ENCODE measurements at places on chromosomes 12 and 14. TPM values are rescaled to one million over a fixed set of nuclear protein-coding genes. Genes with fewer than 3 reads are reported as not detected.
A peak's percentile ranks its signal among the peaks of the same experiment; 100 is the strongest.

GRCh38 chr14:96235426-96235825, 20.6 kb upstream of the BDKRB1 start:
- DNase-seq = no peak
- H3K27me3 ChIP-seq = peaks cover 6% of the 10 kb centered on the region
- H3K27ac ChIP-seq = no peak overlapping the region
- H3K4me1 ChIP-seq = no peaks in the 10 kb centered on the region

DNA sequence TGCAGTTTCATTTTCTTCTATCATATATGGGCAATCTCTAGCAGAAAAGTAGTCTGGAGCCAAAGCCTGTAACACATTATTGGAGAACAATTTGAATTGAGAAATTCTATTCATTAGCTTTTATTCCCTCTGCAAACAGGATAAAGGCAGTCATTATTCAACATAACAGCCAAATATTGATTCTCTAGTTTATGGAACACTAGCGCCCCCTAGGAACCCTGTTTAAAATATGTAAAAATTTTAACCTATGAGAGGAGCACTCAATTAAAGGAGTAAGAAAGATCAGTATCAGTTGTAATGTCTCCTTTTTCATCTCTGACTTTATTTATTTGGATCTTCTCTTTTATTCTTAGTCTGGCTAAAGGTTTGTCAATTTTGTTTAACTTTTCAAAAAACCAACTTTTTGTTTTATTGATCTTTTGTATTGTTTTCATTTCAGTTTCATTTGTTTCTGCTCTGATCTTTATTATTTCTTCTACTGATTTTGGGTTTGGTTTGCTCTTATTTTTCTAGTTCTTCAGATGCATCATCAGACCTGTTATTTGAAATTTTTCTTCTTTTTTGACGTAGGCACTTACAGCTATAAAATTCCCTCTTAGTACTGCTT, 4.8 kb upstream of the LMNTD1 start:
- no peaks in the 10 kb centered on the region for H3K27me3 ChIP-seq
- no peak overlapping the region for H3K27ac ChIP-seq
- no peaks in the 10 kb centered on the region for H3K4me1 ChIP-seq
- DNase-seq = peak; percentile 54
- H3K36me3 ChIP-seq = no peaks in the 10 kb centered on the region
- no peak overlapping the region for H3K4me3 ChIP-seq

- no peak for DNase-seq
- H3K4me1 ChIP-seq = no peaks in the 10 kb centered on the region
- no peak overlapping the region for H3K27ac ChIP-seq
- H3K27me3 ChIP-seq = no peaks in the 10 kb centered on the region
These were observed 222.7 kb upstream of the SOX5 start for GRCh38 chr12:24172031-24172772.

GRCh38 chr14:102504328-102504999, 5.1 kb downstream of the ANKRD9 start:
- H3K36me3 ChIP-seq = peaks cover 8% of the 10 kb centered on the region
- no peaks in the 10 kb centered on the region for H3K27me3 ChIP-seq
- no peak overlapping the region for H3K4me3 ChIP-seq
- H3K27ac ChIP-seq = peak overlapping the region; percentile 66
- peaks cover 13% of the 10 kb centered on the region for H3K4me1 ChIP-seq

- no peak for DNase-seq
- no peaks in the 10 kb centered on the region for H3K27me3 ChIP-seq
- H3K4me1 ChIP-seq = peaks cover 5% of the 10 kb centered on the region
These were observed 15.2 kb upstream of the TCP11L2 start for GRCh38 chr12:106287364-106287763.

- H3K4me1 ChIP-seq = peaks cover 25% of the 10 kb centered on the region
- no peaks in the 10 kb centered on the region for H3K27me3 ChIP-seq
- no peak for DNase-seq
- H3K36me3 ChIP-seq = peaks cover 46% of the 10 kb centered on the region
- H3K4me3 ChIP-seq = no peak overlapping the region
- no peak overlapping the region for H3K27ac ChIP-seq
These were observed 11.9 kb upstream of the LRP1-AS start for GRCh38 chr12:57159311-57159710.

- H3K36me3 ChIP-seq = no peaks in the 10 kb centered on the region
- H3K27me3 ChIP-seq = no peaks in the 10 kb centered on the region
- H3K27ac ChIP-seq = peak overlapping the region; percentile 88
- peaks cover 50% of the 10 kb centered on the region for H3K4me1 ChIP-seq
These were observed 2.5 kb upstream of the CCND2 start for GRCh38 chr12:4270831-4271716.

DNA sequence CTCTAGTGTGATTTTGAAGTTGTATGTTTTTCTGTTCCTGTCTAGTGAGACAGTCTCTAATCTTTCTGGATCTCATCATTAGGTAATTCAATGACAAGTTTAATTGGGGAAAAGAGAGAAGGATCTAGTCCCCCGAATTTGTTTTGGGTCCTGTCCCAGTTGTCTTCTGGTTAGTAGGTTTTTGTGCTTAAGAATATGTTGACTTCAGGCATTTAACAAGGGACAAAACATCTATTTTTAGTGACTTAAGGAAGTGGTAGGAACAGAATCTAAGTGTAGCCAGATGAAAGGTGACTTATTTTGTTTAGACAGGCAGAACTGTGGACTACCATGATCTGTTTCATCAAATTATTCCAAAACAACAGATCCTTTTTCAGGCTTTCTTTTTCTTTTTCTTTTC, 2.2 kb downstream of the GPATCH2L start:
- peaks cover 37% of the 10 kb centered on the region for H3K36me3 ChIP-seq
- H3K27me3 ChIP-seq = no peaks in the 10 kb centered on the region
- peaks cover 44% of the 10 kb centered on the region for H3K4me1 ChIP-seq
- no peak for DNase-seq
- no peak overlapping the region for H3K27ac ChIP-seq

- no peak for DNase-seq
- no peak overlapping the region for H3K4me3 ChIP-seq
- peaks cover 3% of the 10 kb centered on the region for H3K4me1 ChIP-seq
These were observed 14.5 kb upstream of the ACTR6 start for GRCh38 chr12:100186071-100186470.

- H3K4me1 ChIP-seq = no peaks in the 10 kb centered on the region
- H3K27me3 ChIP-seq = no peaks in the 10 kb centered on the region
- no peak for DNase-seq
- H3K27ac ChIP-seq = no peak overlapping the region
- no peaks in the 10 kb centered on the region for H3K36me3 ChIP-seq
- no peak overlapping the region for H3K4me3 ChIP-seq
These were observed 14.2 kb downstream of the GZMH start for GRCh38 chr14:24595073-24595808.

DNA sequence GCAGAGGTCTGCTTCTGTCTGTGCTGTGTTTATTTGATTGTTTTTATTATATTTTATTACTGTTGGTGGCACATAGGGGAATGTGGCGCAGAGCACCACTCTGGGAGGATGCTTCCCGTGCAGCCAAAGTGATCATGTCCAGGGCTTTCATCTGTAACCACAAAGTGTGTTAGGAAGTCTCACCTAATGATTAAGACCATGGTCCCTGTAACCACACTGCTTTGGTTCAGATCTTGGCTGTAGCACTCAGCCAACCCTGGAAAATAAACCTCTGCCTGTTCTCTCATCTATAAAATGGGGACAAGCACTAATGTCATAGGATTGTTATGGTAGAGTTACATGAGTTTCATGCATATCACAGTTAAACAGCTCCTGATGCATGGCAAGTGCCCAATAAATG, 1.9 kb downstream of the RESF1 start:
- H3K27ac ChIP-seq = peak overlapping the region; percentile 98
- H3K4me3 ChIP-seq = peak overlapping the region; percentile 65
- no peaks in the 10 kb centered on the region for H3K27me3 ChIP-seq
- no peaks in the 10 kb centered on the region for H3K36me3 ChIP-seq

- H3K27ac ChIP-seq = peak overlapping the region; percentile 76
- peaks cover 68% of the 10 kb centered on the region for H3K4me1 ChIP-seq
- H3K4me3 ChIP-seq = no peak overlapping the region
- DNase-seq = no peak
- H3K27me3 ChIP-seq = no peaks in the 10 kb centered on the region
These were observed 148.7 kb downstream of the ETV6 start for GRCh38 chr12:11798006-11798708.

GRCh38 chr12:45532113-45532512, 197.4 kb upstream of the ARID2 start:
- H3K27me3 ChIP-seq = no peaks in the 10 kb centered on the region
- no peaks in the 10 kb centered on the region for H3K36me3 ChIP-seq
- H3K4me3 ChIP-seq = no peak overlapping the region
- no peak for DNase-seq
- no peaks in the 10 kb centered on the region for H3K4me1 ChIP-seq
- H3K27ac ChIP-seq = no peak overlapping the region

GRCh38 chr14:49615776-49616175, 4.7 kb downstream of the RPL36AL start:
- H3K4me1 ChIP-seq = peaks cover 7% of the 10 kb centered on the region
- H3K4me3 ChIP-seq = no peak overlapping the region
- no peak overlapping the region for H3K27ac ChIP-seq
- DNase-seq = no peak
- H3K27me3 ChIP-seq = no peaks in the 10 kb centered on the region
- H3K36me3 ChIP-seq = peaks cover 8% of the 10 kb centered on the region

- no peaks in the 10 kb centered on the region for H3K27me3 ChIP-seq
- peaks cover 50% of the 10 kb centered on the region for H3K36me3 ChIP-seq
- H3K4me3 ChIP-seq = no peak overlapping the region
- no peak for DNase-seq
These were observed 12.4 kb downstream of the SEC23A start for GRCh38 chr14:39090548-39091111.

DNA sequence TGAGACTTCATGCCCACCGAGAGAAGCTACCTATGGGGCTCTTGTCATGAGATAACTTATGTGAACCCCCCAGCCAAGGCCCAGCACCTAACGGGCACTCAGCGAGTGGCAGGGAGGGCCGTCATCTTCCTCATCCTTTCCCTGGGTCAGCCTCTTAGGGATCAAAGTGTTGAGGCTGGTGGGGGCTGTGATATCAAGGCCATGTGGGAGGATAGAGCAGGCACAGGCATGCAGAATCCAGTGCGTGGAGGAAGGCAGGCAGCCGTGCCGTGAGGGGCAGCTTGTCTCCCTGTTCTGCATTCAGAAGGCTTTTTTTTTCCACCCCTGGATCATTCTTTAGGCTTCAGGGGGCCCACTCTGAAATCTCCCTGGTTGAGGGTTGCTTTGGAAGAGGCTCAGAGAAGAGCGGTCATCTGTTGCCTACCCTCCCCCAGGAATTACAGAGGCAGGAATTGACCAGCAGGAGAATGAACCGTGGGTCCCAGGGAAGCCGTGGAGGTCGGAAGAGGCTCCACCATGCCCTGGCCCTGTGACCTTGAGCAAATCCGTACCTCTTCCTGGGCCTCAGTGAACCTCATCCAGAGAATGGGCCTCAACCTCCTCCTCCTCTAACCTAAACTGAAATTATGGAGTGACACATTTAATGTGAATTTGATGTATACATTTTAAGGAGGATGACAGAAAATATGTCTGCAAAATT, 62.8 kb downstream of the BEGAIN start:
- no peaks in the 10 kb centered on the region for H3K4me1 ChIP-seq
- H3K27ac ChIP-seq = no peak overlapping the region
- H3K27me3 ChIP-seq = no peaks in the 10 kb centered on the region
- no peak overlapping the region for H3K4me3 ChIP-seq
- DNase-seq = no peak
- peaks cover 39% of the 10 kb centered on the region for H3K36me3 ChIP-seq

DNA sequence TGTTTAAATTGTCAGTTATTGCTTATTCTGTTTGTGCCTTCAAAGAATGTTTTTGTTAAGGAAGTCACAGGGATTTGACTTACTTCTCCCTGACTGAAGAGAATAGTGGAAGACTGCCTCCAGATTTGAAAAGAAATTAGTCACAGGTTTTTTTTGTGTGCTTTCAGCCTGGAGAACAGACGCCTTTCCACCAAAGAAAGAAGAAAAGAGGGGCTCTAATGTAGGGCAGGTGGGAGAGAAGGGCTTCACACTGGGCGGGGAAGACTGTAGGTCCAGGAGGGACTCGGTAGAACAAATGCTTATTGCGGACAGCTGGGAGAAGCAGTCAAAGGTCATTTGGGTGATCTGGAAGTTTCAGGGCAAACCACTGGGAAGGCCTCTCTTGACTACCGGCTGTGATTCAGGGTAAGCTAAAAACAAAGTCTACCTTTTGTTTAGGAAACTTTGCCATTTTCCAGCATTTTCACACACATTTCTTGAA, 76.8 kb downstream of the SAMD4A start:
- no peak overlapping the region for H3K4me3 ChIP-seq
- H3K27me3 ChIP-seq = no peaks in the 10 kb centered on the region
- peaks cover 5% of the 10 kb centered on the region for H3K4me1 ChIP-seq
- no peaks in the 10 kb centered on the region for H3K36me3 ChIP-seq
- H3K27ac ChIP-seq = no peak overlapping the region

GRCh38 chr14:31258427-31259039, 50.9 kb upstream of the HECTD1 start:
- no peak overlapping the region for H3K4me3 ChIP-seq
- DNase-seq = no peak
- H3K27ac ChIP-seq = no peak overlapping the region
- H3K36me3 ChIP-seq = no peaks in the 10 kb centered on the region
- peaks cover 32% of the 10 kb centered on the region for H3K4me1 ChIP-seq

- peaks cover 41% of the 10 kb centered on the region for H3K4me1 ChIP-seq
- H3K4me3 ChIP-seq = peak overlapping the region; percentile 72
- H3K27ac ChIP-seq = peak overlapping the region; percentile 80
- peaks cover 3% of the 10 kb centered on the region for H3K27me3 ChIP-seq
- no peaks in the 10 kb centered on the region for H3K36me3 ChIP-seq
These were observed 3.4 kb downstream of the PTHLH start for GRCh38 chr12:27968972-27969623.

GRCh38 chr12:120536064-120536791, 2.1 kb downstream of the RNF10 start:
- H3K4me3 ChIP-seq = peak overlapping the region; percentile 86
- H3K4me1 ChIP-seq = peaks cover 66% of the 10 kb centered on the region
- peaks cover 11% of the 10 kb centered on the region for H3K36me3 ChIP-seq
- peak; percentile 34 for DNase-seq

- H3K27ac ChIP-seq = no peak overlapping the region
- DNase-seq = peak; percentile 68
- peaks cover 46% of the 10 kb centered on the region for H3K36me3 ChIP-seq
- peaks cover 11% of the 10 kb centered on the region for H3K4me1 ChIP-seq
These were observed 91.5 kb downstream of the APAF1 start for GRCh38 chr12:98736352-98737321.

- no peaks in the 10 kb centered on the region for H3K36me3 ChIP-seq
- H3K27me3 ChIP-seq = no peaks in the 10 kb centered on the region
- no peaks in the 10 kb centered on the region for H3K4me1 ChIP-seq
- no peak for DNase-seq
- no peak overlapping the region for H3K4me3 ChIP-seq
These were observed 360.9 kb upstream of the NAV3 start for GRCh38 chr12:77469578-77470333.

Gene CELA1
- polyA plus RNA-seq = not detected

Gene BEST3
- not detected for polyA plus RNA-seq

Gene IQSEC3
- polyA plus RNA-seq = 1.6 TPM

Gene FMNL3
- polyA plus RNA-seq = 2.1 TPM

Gene TAS2R8
- not detected for polyA plus RNA-seq

Gene STAC3
- 3.8 TPM for polyA plus RNA-seq

Gene SMOC1
- 1.2 TPM for polyA plus RNA-seq

Gene GUCY2C
- polyA plus RNA-seq = 0.31 TPM

Gene KRT79
- polyA plus RNA-seq = not detected
